Thoracic aorta (tissue), 2 donors: ENCODE measurements at places on chromosomes 1 and 21. TPM values are rescaled to one million over a fixed set of nuclear protein-coding genes. Genes with fewer than 3 reads are reported as not detected.

C1orf226 gene
- 11.8 TPM for total RNA-seq

ACKR1 gene
- 177 TPM for total RNA-seq

FAAP20 gene
- 52.6 TPM for total RNA-seq

AADACL4 gene
- not detected for total RNA-seq

SGIP1 gene
- 47.4 TPM for total RNA-seq

CELA2A gene
- not detected for total RNA-seq
